ENCODE measurements at places on chromosomes 3 and 15. TPM values are rescaled to one million over a fixed set of nuclear protein-coding genes. Genes with fewer than 3 reads are reported as not detected.

GRCh38 chr3:114314282-114314681 is 20.5 kb downstream of the TIGIT start:
- no peak for DNase-seq

- no peak for DNase-seq
These were observed 2.1 kb downstream of the SH3GL3 start for GRCh38 chr15:83449250-83449671.

- no peak for DNase-seq
These were observed 53.4 kb downstream of the OXSM start for GRCh38 chr3:25843332-25843731.

DNA sequence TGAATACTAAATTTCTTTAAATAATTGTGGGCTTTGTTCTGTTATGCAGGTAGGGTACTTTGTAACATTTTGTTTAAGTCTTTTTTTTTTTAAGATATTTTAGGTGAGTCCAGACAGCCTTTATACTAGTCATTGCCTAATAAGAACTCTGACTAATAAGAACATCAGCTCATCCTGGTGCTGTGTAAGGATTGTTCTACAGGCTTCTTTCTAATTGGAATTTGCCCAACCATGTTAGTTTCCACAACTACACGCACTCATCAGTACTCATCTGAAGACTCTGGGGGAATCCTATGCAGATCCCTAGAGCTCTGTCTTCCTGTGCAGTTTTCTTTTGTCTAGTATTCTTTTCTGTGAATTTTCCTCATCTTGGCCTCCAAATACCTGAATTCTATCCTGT is 741.8 kb downstream of the IGSF11 start:
- DNase-seq = no peak

CHRNB4 gene
- total RNA-seq = 0.67 TPM

DNA sequence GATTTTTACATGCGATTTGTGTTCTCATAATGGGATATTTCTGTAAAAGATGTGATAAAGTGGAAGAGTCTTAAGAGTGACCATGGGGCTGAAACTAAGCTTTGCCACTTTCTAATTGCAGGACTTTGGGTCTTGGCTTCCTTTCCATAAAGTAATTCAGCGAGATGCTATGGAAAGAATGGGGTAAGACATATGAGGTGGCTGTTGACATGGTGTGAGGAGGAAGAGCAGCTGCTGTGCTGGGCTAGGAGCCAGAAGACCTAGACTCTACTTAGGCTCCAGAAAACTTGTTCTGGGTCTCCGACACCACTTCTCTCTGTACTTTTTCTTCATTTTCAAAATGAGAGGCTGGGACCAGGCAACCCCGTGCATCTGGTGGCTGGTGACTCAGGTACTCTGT is 654.5 kb upstream of the CFAP20DC start:
- no peak for DNase-seq

DNA sequence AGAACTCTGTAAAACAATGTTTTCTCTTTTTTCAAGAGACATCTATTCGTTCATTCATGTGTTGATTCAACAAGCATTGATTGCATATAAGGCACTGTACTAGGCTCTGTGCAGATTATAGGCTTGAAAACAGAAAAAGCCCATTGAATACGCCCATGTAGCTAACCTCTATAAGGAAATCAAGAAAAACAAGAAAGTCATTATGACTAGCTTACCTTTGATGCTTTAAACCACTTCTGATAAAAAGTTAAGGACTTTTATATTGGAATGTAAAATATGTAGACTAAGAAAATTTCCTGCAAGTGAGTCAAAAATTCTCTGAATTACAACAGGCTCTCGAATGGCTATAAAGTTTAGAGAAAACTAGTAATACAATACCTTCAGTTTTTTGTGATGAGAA is 92.5 kb downstream of the BDH1 start:
- no peak for DNase-seq

DNA sequence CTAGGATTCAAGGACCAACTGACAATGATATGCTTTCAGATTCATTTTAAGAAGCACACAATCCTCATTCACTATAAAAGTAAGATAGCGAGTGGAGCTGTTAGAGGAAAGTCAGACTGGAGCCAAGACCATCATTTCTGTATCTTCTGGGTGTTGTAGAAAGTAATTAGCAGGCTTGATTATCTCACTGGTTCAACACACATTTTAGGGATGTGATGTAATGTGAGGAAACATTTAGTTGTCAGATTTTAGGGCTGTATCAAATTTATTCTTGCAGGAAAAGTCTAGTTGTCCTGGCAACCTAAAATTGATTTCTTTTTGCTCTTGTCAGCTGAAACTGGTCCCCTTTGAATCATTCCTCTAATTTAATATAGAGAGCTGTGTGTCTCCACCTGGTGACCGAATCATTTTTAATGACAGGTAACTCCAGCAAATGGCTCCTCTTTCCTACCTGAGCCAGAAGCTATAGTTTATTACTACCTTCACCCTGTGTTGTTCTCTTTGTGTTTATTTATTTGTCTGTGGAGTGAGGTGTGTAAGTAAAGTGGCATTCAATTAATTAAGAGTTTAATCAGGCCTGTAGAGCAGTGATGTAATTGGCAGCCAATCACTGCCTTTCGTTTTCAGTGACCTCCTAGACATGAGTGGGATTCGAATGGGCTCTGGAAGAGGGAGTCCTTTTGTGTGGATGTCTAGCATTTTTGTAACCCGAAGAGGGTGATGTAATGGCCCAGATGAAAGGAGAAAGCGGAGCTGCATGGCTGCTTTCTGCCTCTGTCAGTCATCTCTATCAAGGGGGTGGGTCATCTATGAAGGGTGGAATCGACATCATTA is 125.8 kb downstream of the LPP start:
- no peak for DNase-seq

GRCh38 chr3:132650153-132650552 is 9.5 kb downstream of the ACAD11 start:
- DNase-seq = no peak

- no peak for DNase-seq
These were observed 255.1 kb upstream of the STT3B start for GRCh38 chr3:31277582-31277981.

GOLGA6A gene
- total RNA-seq = not detected

CLDN16 gene
- total RNA-seq = 0.38 TPM

- DNase-seq = no peak
These were observed 28.1 kb downstream of the ZNF589 start for GRCh38 chr3:48268936-48269561.

All from esophagus squamous epithelium (tissue), 5 donors.